ENCODE measurements at places on chromosomes 6 and 20.

DNA sequence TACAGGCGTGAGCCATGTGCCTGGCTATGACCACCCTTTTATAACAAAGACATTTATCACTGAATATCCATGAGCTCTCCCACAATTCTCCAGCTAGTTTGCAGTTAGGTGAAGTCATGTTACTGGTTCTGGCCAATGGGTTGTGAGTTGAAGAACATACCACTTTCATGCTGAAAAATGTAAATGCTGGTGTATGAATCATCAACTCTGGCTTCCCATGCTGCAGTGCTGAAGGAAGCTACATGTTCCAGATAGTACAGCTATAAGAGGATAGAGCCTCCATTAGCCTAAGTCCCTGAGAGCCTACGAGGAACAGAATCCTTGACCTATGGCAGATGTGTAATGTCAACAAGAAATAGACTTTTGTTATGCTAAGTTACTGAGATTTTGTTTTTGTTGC lies 180.4 kb downstream of the BTBD9 start:
- no peak for DNase-seq

DNA sequence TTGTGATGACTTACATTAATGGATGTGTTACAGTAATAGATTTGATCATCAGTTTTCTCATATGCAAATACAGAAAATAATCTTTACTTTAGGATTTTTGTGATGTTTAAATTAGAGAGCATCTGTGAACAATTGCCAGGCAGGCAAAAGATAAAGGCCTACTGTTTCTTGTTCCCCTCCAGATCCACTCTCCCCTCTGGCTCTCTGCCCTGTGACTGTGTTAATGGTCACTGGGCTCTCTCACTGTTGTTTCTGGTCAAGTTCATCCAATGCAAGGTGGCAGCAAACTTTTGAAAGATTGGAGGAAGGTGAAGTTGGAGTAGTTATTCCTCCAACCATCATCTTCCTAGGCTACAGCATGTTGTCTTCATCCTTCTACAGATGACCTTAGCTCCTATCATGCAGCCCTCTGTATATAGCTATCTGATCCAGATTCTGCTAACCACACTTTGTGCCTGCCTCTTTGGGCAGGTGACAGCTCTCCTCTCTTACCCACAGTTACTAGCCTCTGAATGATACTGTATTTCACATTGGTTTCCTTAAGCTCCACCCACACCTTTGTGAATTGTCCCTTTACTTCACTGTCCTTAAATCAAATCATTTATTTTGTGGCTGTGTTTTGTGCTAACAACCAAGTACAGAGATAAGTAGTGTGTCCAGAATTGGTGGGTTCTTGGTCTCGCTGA lies 48.9 kb upstream of the ARG1 start:
- no peak for DNase-seq

GRCh38 chr6:46610862-46611553 lies 41.6 kb downstream of the CYP39A1 start:
- DNase-seq: no peak

GRCh38 chr6:169248521-169248971 lies 5.1 kb downstream of the THBS2 start:
- no peak for DNase-seq

DNA sequence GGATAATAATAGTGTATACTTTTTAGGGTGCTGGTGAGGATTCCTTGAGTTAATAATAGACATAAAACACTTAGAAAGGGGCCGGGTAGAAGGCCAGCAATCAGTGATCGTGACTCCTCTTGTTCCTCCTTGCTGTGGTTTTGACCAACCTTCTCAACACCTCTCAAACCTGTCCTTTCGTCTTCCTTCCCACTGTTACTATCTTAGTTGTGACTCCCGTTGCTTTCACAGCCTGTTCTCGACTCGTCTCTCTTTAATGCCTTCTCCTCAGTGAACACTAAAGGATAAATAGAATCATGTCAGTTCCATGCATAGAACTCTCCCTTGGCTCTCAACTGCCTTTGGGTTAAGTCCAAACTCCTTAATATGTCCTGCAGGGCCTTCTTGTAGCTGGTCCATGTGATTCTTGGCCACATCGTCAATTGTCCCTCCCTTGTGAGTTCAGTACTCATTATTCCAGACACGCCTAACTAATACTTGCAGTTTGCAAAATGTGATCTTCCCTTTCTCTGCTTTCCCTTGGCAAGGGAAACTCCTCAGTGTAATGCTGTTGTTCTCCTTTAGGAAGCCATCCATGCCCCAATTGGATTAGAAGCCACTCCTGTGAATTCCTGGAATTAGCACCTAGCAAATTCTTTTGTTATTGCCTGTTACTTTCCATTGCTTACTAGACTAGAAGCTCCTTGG lies 164.9 kb downstream of the UTRN start:
- no peak for DNase-seq

Data from small intestine (tissue), 16 donors.